Islet precursor cell (in vitro differentiated cells): ENCODE measurements at places on chromosomes 3 and 15.
A peak's percentile ranks its signal among the peaks of the same experiment; 100 is the strongest.

DNA sequence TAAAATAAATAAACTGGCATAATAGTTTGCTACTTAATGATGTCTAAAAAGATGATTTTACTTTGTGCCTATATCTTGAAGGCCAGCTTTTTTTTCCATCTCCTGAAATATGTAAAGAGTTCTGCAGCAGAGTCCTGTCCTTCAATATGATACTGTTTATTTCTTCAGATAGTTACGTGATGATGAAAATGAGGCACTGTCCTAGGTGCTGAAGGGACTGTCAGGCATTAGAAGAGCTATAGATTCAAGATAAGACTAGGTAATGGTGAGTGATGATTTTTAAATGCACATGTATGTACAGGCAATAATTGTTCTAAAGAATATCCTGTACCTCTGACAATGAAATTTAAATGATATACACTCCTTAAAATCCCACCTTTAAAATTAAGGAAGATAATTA is 326.9 kb upstream of the DNAJC19 start:
- no peak for DNase-seq

- DNase-seq, result no peak
Observed at GRCh38 chr3:195032955-195033354, 238.0 kb downstream of the XXYLT1 start.

- DNase-seq, result no peak
Observed at GRCh38 chr3:124887932-124888298, 750 bp upstream of the ITGB5 start.

GRCh38 chr3:187013159-187013716 is 82.9 kb downstream of the ST6GAL1 start:
- no peak for DNase-seq

GRCh38 chr15:48370460-48370859 is 39.2 kb downstream of the DUT start:
- DNase-seq, result peak; percentile 59

GRCh38 chr15:23645371-23646164 is 2.1 kb downstream of the MAGEL2 start:
- DNase-seq, result peak; percentile 60

DNA sequence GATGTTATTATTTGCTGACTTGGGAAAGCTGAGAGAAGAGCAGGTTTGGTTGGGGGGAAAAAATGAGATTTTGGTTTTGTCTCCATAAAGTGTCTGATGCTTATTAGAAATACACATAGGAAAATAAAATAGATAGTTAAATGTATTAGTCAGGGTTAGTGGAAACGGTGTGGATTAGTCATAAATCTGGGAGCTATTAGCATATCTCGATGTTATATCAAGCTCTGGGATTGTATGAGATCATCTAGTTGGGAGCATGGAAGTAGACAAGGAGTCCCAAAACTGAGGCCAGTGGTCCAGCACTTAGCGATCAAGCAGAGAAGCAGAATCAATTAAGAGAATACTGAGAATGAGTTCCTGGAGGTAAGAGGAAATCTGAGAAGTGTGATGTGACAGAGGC is 845.5 kb downstream of the ROBO2 start:
- DNase-seq, result no peak

DNA sequence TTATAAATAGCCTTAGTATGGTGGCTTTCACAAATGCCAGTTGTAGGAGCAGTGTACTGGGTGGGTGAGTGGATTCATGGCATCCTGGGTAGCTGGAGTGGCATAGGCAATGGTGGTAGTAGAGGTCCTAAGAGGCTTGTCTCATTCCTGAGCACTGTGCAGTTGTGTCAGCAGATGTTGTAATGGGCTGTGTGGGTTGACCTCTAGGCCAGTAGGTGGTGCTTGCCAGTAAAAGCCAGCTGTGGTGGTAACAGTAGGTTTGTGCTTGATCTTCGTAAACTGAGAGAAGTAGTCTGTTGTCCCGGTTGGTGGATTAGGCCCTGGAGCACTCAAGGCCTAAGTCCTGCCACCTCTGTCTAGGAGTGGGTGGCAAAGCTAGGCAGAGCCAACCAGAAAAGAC is 149.7 kb upstream of the SUCLG2 start:
- DNase-seq, result no peak

DNA sequence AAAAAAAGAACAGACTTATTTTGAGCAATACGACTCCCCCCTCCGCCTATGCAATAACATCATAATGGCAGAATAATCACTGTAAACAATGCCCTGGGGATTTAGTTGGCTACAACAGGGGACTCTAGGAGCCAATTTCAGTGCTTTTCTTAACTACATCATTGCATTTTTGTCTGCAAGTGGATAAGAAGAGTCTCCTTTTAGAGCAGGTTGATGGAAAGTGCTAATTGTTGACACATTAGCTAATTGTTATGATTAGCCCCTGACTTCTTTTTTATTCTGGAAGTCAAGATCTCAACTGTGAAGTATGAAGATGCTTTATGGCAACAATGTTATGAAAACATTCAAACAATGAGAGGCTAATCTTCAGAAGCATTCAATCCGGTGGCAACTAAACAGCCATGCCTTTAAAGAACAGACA is 121.2 kb downstream of the MECOM start:
- DNase-seq, result no peak

DNA sequence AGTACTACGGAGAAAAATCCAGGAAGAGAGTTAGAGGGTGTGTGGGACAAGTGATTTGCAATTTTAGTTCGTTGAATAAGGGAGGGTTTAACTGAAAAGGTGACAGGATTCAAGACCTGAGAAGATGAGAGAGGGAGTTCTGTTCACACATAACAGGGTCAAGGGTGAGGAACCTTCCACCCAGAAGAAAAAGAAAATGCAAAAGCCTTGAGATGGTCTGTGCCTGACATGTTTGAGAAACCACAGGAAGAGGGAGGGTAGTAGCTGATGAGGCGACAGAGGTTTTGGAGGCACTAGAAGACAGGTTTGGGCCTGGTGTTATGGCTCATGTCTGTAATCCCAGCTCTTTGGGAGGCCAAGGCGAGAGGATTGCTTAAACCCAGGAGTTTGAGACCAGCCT is 591 bp upstream of the SLC25A20 start:
- DNase-seq, result no peak

GRCh38 chr15:36544518-36545466 is 34.6 kb upstream of the CDIN1 start:
- no peak for DNase-seq

DNA sequence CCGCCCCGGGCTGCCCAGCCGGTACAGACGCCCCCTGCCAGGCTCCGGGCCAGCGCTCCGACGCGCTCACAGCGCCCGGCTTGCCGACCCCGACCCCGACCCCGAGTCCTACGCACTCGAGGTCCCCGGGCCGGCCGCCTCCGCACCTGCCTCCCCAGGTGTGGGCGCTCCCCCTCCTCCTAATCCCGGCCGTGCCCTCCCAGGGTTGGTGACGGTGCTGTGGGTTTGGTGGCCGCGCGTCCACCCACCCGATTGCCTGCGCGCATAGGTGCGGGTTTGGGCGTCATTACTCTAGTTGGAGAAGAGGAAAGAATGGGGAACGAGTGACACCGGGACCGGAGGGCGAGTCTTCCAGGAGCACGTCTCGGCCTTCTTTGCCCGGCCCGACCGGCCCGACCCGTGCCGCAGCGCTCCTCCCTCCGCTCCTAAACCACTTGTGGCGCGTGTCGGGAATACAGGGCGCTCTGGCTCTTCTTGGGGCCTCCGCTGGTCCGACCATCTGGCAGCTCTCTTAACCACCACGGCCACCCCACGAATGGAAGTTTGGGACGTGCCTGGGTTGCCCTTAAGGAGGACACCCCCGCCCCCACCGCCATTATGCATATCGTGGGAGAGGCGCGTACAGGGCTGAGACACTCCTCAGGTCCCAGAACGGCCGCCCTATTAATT is 810 bp upstream of the THRB start:
- DNase-seq, result peak; percentile 87

DNA sequence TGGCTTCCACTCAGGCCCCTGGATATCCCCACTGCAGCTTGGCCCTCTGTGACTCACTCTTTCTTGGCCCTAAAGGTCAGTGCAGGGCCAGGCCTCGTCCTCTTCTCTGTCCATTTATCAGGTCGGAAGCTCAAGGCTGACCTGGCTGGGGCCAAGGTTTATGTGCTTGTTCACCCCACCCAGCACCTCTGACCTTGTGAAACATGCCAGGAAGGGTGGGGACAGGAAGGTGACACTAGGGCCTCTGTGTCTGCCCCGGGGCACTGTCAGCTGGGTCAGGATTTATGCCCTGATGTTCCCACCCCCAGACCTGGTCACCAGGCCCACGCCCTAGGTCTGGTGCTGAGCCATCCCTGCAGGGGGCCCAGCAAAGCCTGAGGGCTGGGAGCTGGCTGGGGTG is 103.8 kb downstream of the FBLN2 start:
- no peak for DNase-seq

GRCh38 chr3:11619461-11619860 is 24.3 kb downstream of the VGLL4 start:
- DNase-seq, result no peak

GRCh38 chr3:77489216-77489615 is 449.3 kb downstream of the ROBO2 start:
- no peak for DNase-seq

- DNase-seq, result no peak
Observed at GRCh38 chr3:100956276-100956675, 36.9 kb downstream of the ABI3BP start.

GRCh38 chr15:58332676-58333400 is 99.0 kb upstream of the LIPC start:
- no peak for DNase-seq

- DNase-seq, result no peak
Observed at GRCh38 chr3:13717222-13717895, 162.5 kb downstream of the WNT7A start.

DNA sequence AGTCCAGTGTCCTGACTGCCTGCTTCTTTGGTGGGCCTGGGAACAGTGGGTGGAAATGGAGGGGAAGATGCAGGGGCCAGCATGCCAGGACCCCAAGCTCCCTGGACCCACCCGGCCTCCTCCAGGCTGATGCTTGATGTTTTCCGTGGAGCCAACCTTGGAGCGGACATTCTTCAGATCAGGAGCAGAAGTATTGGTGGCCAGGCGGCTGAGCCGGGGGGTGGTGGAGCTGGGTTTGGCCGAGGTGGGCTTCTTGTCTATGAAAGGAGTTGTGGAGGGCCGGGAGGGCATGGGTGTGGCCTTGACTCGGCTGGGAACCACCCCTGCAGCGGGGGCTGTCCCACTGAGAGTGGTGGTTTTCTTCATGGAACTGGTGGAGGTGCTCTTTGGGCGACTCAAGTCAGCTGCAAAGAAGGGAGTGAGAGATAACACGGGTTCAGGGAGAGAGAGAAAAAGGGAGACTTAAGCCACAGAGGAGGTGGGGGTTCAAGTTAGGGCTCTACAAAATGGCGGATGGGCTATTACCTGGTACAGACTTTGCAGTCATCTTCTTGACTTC is 67.8 kb downstream of the DHX30 start:
- DNase-seq, result no peak

DNA sequence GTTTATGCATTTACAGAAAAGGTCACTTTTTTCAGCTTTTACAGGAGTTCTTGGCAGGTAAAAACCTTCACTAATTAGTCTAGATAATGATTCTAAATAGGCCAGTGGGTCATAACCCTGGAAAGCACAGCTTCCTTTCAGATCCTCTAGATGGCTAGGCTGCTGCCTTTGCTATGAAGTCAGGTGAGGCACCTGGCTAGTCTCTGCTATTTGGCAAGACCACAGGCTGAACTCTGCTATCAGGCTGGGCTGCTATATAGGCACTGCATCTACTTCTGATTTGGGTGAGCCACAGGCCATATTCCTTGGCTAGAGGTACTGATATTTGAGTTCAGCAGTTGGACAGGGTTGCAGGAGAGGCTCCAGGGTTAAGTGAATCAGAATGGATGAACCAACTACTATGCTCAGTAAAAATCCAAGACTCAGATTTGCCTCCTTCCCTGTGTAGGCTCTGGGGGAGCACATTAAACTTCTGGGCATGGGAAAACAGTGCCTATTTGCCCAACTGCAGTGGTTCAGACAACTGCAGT is 665.7 kb upstream of the TBL1XR1 start:
- peak; percentile 67 for DNase-seq

GRCh38 chr3:98058244-98058960 is 23.3 kb upstream of the GABRR3 start:
- DNase-seq, result peak; percentile 72

DNA sequence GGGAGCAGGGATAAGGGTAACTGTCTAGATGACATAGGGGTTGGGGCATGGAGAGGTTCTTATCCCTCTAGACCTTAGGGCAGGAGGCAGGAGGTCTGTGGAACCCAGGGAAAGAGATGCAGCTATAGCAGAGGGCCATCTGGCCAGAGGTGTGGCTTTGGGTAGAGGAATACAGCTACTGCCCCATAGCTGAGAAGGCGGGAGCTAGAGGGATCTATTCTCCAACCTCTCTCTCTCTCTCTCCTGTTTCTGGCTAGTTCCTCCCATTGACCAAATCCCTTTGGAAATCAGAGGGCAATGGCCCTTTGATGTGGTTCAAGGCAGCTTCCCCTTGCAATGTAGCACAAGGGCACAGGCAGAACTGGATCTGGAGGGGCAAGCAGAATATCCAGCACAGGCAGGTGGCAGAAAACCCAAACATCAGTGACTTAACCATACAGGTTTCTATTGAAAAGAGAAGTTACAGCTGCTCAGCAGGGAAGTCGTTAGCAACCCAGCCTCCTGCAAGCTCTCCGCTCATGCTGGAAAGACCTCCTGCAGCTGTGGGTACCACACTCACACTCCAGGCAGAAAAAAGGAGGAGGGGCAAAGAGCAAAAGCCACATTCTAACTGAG is 22.3 kb upstream of the LMOD3 start:
- peak; percentile 57 for DNase-seq

GRCh38 chr15:51460796-51461195 is 119.3 kb downstream of the GLDN start:
- no peak for DNase-seq
